ENCODE measurements at places on chromosomes 16 and 17.
A peak's percentile ranks its signal among the peaks of the same experiment; 100 is the strongest.

DNA sequence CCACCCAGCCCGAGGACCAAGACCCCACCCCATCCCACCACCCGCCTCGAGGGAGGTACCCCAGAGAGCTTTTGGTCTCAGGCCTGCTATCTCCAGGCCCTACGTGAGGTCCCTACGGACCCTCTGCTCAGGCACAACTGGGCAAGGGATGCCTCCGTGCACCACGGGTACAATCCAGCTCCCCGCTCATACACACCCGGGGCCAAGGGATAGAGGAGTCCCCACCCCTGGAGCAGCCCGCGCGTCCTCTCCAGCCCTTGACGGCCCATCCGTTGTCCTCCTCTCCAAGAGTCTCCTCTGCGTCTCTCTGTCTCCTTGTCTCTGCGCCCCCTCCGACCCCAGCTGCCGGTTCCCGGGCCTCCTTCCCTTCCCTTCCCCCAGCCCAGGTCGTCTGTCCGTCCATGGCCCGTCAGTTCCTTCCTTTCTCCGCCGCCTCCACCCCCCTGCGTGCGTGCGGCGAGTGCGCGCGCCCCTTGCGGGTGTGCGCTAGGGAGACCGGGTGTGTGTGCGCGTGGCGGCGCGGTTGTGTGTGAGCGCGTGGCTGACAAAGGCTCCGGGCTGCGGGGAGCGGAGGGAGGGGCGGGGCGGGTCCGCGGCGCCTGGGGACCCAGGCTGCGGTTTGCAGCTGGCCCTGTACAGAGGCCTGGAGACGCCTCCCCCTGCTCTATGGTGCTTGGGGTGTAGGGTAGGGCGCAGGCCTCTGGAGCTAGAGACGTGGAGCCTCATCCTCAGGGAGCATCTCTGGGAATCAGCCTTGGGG, 930 bp downstream of the SPNS2 start:
- DNase-seq, result no peak

- DNase-seq, result peak; percentile 98
Measured at GRCh38 chr17:56977673-56978395, at the start of gene SCPEP1. TSS of gene SCPEP1 (plus strand) at chr17:56978131. CDS start at chr17:56978160, 29 bp downstream.

DNA sequence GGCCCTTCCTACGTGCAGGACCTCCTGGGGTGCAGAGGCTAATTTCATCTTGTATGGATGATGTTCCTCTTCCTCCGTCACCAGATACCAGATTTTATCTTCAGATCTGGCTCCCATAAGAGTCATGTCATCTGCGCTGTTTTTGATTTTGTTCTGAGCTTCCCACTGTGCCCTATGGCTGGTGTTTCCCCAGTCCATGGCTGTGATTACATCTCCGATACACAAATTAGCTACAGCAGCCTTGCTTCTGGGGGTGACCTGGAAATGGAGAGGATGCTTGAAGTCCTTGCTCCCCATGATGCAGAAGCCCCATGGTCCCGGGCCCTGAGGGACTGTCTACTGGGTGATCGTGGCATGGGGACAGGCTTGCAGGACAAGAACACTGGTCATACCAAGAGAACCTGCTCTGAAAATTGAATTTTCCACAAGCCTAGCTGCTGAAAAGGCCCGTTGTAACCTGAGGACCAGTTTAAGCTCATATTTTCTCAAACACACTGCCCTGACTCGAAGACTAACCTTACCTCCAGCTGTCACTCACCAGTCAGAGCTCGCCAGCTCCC, 69.0 kb downstream of the KCNJ12 start:
- DNase-seq, result no peak

DNA sequence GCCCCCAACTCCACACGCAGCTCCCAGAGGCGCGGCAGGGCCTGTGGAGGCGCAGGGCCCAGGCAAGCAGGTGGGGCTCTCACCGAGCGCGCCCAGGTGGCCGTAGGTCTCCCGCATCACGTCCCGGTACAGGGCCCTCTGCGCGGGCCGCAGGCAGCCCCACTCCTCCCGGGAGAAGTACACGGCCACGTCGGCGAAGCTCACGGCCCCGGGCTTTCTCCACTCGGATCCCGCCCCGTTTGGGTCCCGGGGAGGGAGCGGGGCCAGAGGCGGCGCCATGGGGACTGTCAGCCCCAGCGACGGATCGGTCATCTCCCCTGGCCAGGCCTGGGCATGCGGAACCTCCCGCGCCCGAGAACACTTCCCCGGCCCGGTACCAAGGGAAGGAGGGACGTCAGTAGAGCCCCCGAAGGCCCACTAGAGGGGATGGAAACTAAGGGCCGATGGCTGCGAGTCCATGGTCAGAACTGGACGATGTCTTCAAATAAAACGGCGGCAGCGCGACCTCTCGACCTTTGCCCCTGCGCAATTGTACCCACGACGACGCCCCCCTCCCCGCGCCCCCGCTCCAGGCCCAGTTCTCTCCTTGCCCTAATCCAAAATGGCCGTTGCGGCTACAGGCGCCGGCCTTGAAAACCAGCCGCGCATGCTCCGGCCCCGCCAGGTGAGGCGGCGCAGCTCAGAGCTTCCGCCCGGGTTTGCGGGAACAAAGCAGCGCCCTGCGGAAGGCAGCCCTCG, at the start of gene ZNF747:
TSS of gene ZNF747 (minus strand) at position 491 of the 738 bp plus-strand sequence. CDS start at position 312, 179 bp downstream.
- DNase-seq, result peak; percentile 90

GRCh38 chr16:84765616-84766580, 53.9 kb upstream of the CRISPLD2 start:
- DNase-seq, result no peak

GRCh38 chr17:55607731-55608341, 96.6 kb upstream of the SMIM36 start:
- DNase-seq, result no peak

Measured in AG08396 (cell line).